Gastrocnemius medialis (tissue), 4 donors: ENCODE measurements at places on chromosomes 7 and 10. TPM values are rescaled to one million over a fixed set of nuclear protein-coding genes. Genes with fewer than 3 reads are reported as not detected.
A peak's percentile ranks its signal among the peaks of the same experiment; 100 is the strongest.

DNA sequence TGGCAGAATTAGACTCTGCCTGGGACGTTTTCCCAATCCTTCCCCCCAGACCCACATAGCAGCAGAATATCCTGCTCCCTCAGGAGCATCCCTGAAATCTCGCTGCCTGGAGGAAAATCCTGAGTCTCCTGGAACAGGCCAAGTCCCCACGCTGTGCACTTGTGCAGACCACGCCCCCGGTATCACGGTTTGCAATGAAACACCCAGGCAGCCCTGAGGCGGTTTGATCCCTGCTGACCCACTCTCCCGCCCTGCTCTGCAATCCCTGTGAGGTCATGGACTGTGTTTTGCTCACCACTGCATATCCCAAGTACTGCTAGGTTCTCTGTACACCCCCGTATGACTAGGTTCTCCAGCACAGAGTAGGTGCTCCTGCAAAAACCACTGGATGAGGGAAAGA is 411.8 kb upstream of the MGMT start:
- H3K36me3 ChIP-seq = no peaks in the 10 kb centered on the region
- peaks cover 3% of the 10 kb centered on the region for H3K4me1 ChIP-seq
- no peak overlapping the region for H3K27ac ChIP-seq
- DNase-seq = no peak
- H3K27me3 ChIP-seq = no peaks in the 10 kb centered on the region

- no peak overlapping the region for H3K4me3 ChIP-seq
- no peak for DNase-seq
- H3K36me3 ChIP-seq = no peaks in the 10 kb centered on the region
- H3K27ac ChIP-seq = no peak overlapping the region
- no peaks in the 10 kb centered on the region for H3K27me3 ChIP-seq
These were observed 12.0 kb downstream of the PIP4K2A start for GRCh38 chr10:22702348-22702747.

MARVELD1 gene
- total RNA-seq = 3.2 TPM

DNA sequence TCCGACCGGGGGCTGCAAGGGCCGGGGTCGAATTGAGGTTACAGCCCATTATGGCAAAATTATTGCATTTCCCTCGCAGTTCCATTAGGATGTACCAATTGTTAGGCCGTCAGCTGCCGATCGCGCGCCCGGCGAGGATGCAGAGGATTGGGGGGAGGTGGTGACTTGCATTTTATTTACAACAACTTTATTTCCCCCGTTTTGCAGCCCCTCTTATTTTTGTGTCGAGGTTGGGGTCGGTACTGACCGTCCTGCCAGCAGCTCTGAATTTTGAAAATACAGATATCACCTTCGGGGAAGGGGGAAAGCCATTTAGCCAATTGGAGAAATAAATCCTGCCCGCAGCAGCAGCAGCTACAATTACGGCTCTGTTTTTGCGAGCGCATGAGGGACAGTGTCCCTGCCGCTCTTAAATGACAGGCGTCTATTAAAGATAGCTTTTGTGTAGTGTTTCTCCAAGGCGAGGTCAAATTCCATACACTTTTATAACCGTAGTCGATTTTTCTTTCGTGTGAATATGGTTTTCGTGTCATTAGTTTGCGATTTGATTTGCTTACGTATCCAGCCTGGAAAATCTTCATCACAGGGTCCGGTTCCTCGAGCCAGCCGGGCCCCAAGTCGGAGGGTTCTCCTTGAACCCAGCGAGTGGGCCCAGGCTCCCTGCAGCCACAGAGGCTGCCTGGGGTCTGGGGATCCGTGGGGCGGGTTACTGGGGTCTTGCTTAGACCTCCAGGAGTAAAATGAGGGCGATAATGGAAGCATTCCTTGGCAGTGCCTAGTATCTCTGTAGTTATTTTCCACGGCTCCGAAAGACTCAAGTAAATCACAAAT is 684 bp upstream of the HOXA5 start:
- H3K27ac ChIP-seq = peak overlapping the region; percentile 66
- H3K36me3 ChIP-seq = no peaks in the 10 kb centered on the region
- no peaks in the 10 kb centered on the region for H3K27me3 ChIP-seq
- H3K4me3 ChIP-seq = peak overlapping the region; percentile 14

DNA sequence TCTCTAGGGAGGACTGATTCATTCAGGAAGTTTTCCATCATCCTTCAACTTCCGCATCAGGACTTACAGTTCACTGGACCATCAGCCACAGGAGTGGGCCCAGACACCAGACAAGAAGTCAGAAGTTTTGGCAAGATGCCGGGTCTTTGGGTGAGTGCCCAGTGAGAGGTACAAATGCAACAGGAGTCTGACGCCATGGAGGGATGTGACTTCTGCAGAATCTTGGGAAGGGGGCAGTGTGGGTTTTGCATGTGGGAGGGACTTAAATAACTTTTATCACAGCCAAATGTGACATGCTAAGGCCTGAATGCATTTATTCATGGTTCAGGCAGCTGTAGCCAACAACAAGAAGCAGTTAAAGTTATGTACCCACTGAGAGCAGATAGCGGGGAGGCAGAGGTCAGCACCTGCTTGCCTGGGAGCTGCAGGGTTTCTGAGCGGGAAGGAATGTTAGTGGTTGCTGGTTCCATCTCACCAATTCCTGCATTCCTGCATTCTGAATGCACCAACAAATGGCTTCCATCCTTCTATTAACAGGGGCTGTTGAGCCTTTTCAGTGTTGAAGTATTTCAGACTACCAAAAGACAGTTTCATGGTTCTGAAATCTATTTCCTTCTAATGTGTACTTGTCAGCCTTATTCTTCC is 375.2 kb downstream of the PAXIP1 start:
- no peaks in the 10 kb centered on the region for H3K27me3 ChIP-seq
- no peaks in the 10 kb centered on the region for H3K36me3 ChIP-seq
- H3K4me3 ChIP-seq = no peak overlapping the region
- H3K4me1 ChIP-seq = no peaks in the 10 kb centered on the region

GRCh38 chr7:99618726-99619125 is 2.0 kb downstream of the ZSCAN25 start:
- H3K4me1 ChIP-seq = peaks cover 16% of the 10 kb centered on the region
- no peak overlapping the region for H3K4me3 ChIP-seq
- DNase-seq = no peak
- no peak overlapping the region for H3K27ac ChIP-seq

DNA sequence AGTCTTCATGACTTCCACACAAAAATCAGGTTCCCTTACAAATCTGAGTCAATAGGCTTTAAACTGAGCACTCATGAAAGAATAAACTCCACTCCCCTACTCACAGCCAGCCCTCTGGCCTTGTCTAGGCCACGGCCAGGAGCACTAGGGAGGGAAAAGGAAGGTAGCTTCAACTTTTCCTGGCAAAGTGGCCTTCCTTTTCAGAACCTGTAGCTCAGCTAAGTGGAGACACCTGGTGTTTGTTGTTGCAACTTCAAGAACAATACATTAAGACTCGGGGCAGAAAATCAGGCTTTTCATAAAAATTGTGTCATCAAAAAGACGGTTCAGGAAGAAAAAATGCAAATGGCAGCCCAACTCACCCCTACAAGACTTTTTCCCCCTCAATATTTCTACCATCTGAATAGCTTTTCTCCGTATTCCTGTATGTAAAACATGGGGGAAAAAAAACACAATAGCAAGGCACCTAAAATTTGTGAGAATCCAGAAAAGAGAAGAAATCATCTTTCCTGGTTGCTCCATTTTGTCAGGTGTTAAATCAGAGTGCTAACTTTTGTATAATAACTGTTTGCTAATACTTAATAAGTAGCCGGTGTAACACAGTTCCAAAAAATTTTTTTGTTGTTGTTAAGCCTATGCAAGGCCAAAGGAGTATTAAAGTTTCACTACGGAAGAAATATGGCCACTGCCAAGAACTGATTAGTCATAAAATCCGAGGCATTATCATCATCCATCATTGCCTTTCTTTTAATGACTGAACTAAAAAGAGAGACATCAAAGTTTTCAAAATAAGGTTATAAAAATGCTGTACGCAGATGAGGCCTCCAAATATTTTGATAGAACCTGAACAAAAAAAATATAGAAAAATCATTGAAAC is 66.2 kb upstream of the ARID5B start:
- H3K27me3 ChIP-seq = no peaks in the 10 kb centered on the region
- H3K4me1 ChIP-seq = peaks cover 26% of the 10 kb centered on the region
- H3K36me3 ChIP-seq = no peaks in the 10 kb centered on the region
- DNase-seq = no peak
- no peak overlapping the region for H3K27ac ChIP-seq

DNA sequence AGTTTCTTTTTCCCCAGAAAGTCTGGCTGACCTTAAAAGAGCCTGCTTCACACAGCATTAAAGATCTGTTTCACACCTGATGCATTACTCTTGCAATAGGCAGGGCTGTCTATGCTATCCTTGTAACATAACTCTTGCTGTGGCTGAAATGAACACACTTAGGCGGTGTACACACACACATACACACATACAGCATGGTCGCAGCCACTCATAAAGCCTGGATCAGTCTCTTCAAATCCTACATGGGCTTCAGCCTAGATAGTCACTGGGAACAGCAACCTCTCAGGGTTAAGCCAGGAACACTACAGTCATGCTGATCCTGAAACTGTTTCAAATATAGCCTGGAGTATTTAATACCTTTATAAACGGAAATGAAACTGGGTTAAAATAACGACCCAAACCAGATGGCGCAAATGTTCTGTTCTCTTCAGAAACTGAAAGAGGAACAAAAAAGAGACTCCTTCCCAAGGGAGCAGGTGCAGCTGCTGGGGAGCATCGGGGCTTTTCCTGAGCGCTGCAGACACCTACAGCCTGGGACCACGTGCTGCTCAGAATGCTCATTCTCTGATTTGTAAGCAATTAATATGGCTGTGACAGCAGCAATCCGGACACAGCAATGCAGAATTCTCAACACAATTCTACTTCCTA is 61.0 kb upstream of the SFMBT2 start:
- H3K27me3 ChIP-seq = peaks cover 3% of the 10 kb centered on the region
- H3K36me3 ChIP-seq = no peaks in the 10 kb centered on the region
- H3K27ac ChIP-seq = no peak overlapping the region
- peaks cover 3% of the 10 kb centered on the region for H3K4me1 ChIP-seq

LIPN gene
- not detected for total RNA-seq

GRCh38 chr7:70512761-70513160 is 619.2 kb upstream of the GALNT17 start:
- H3K4me3 ChIP-seq = no peak overlapping the region
- H3K36me3 ChIP-seq = no peaks in the 10 kb centered on the region
- no peak for DNase-seq
- H3K4me1 ChIP-seq = peaks cover 6% of the 10 kb centered on the region
- no peak overlapping the region for H3K27ac ChIP-seq

DNA sequence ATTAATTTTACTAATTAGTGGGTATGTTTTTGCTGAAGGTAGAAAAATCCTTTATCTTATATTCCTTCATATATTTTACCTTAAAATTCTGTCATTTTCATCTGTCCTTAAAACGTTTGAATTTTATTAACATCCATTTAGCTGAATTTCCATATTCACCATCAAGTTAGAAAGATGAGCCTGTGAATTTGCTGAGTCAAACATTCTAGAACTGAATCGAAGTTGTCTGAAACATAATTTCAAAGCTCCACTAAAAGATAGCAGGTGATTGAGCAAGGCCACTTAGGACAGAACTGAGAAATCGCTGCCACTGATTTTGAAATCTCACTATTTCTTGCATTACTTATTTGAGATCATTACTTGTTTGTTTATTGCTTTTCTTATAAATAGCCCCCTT is 17.5 kb downstream of the HGF start:
- no peaks in the 10 kb centered on the region for H3K36me3 ChIP-seq
- no peak overlapping the region for H3K27ac ChIP-seq
- H3K27me3 ChIP-seq = no peaks in the 10 kb centered on the region
- H3K4me3 ChIP-seq = no peak overlapping the region
- H3K4me1 ChIP-seq = no peaks in the 10 kb centered on the region
- DNase-seq = no peak

DNA sequence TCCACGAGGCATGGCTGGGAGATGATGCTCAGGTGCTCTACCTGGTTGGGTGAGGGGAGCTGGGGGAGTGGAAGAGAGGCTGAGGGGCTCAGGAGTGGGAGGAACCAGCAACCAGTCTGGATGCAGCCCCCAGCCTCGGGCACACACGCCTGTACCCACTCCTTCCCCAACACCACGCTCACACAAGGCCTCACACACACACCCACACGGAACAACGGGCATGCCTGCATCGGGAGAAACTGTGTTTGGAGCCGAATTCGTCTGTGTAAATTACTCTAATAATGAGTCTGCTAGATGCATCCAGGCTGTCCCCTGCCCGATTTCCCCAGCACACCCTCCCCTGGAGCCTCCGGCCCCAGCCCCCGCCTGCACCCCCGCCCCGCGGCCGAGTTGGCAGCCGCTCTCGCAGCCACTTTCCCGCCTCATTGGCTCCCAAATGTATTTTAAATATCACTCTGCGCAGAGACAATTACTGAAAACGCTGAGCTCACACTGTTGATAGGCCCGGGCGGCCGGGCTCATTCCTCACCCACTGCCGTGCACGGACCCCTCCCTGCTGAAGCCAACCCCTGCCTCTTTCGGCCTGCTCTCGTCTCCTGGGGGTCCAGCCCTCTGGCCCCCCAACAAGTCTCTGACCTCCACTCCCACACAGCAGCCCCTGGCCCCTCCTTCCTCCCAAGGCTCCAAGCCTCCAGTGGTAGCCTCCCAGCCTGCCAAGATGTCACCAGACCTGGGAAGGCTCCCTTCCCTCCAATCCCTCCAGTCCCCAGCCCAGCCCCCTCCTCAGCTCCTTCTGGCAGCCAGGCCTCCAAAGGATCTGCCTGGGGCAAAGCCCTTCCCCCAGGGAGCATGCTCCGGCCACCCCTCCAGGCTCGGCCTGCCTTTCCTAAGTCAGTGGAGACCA is 11.1 kb downstream of the H2BK1 start:
- H3K4me1 ChIP-seq = no peaks in the 10 kb centered on the region
- no peak for DNase-seq
- peaks cover 23% of the 10 kb centered on the region for H3K27me3 ChIP-seq
- H3K36me3 ChIP-seq = no peaks in the 10 kb centered on the region

ANXA8L1 gene
- not detected for total RNA-seq

DNA sequence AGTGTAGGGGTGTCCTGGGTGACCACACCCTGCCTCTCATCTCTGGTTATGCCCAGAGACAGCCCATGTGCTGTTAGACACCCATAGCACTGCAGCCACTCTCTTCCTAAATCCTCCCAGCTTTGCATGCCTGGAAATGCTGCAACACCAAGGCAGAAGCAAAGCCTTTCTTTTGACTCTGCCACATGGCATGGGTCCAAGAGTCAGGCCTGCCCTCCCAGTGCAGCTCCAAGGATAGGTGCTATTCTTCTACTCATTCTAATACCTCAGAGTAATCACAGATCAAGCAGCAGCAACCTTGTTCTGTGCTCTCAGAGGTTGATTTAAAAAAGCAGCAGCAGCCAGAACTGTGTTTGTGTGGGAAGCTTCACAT is 23.4 kb downstream of the FRMPD2 start:
- H3K4me3 ChIP-seq = no peak overlapping the region
- DNase-seq = no peak
- no peak overlapping the region for H3K27ac ChIP-seq
- H3K4me1 ChIP-seq = no peaks in the 10 kb centered on the region
